Forelimb muscle (tissue), 1 donor: ENCODE measurements at places on chromosomes 12 and 14. TPM values are rescaled to one million over a fixed set of nuclear protein-coding genes. Genes with fewer than 3 reads are reported as not detected.

DNA sequence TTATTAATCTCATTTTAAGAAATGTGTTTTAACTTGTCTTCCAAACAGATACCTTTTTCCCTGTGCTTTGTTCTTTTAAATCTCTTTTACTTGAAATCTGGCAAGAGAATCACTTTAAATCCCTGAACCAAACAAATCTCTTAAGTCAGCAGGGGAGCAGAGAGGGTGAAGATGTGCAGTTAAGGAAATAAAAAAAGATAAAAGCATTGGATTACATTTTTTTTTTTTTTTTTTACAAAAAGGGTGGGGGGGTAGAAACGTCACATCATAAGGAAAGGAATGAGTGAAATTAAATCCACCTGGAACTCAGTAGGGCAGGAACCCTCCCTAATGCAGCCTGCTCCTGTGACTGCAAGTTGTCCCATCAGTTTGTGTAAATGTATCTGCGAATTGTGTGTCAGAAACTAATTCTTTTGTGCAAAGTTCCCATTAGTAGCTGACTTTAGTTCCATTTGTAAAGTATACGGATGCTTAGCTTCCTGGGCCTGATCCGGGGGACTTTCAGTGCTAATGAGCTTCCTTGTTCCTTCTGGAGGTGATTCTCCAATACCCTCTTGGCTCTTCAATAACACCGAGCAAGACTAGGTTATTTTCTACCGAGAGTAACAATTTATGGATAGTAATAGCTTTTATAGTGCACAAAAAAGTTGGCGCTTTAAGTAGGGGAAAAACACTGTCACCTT, 1.5 kb downstream of the TTC6 start:
- no peak for DNase-seq

DNA sequence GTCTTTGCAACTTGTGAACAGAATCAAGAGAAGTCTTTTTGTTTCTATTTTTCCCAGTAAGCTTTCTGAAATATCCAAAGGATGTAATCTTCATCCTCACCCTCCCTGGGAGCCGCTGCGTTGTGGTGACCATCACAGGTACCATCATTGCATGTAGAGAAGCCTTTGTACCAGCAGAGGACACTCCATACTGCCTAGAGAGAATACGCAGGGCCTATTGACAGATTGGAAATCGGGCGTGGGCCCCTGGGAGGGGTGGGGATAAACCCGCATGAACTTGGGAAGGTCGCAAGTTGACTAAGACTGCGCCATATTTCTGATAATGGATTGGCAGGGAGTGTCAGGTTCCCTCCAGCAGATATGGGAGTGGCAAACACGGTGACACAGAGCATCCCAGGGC, 12.7 kb downstream of the KRT1 start:
- DNase-seq = no peak

- DNase-seq = no peak
Measured at GRCh38 chr14:35959835-35960234, 133.7 kb downstream of the BRMS1L start.

GRCh38 chr14:23660290-23661226, 24.4 kb downstream of the DHRS2 start:
- no peak for DNase-seq

Gene CACNA1C
- polyA plus RNA-seq = 3.2 TPM
